ENCODE measurements at places on chromosomes 5 and 9. TPM values are rescaled to one million over a fixed set of nuclear protein-coding genes. Genes with fewer than 3 reads are reported as not detected.
A peak's percentile ranks its signal among the peaks of the same experiment; 100 is the strongest.

Gene KLF9
- polyA plus RNA-seq: 9.8 TPM

DNA sequence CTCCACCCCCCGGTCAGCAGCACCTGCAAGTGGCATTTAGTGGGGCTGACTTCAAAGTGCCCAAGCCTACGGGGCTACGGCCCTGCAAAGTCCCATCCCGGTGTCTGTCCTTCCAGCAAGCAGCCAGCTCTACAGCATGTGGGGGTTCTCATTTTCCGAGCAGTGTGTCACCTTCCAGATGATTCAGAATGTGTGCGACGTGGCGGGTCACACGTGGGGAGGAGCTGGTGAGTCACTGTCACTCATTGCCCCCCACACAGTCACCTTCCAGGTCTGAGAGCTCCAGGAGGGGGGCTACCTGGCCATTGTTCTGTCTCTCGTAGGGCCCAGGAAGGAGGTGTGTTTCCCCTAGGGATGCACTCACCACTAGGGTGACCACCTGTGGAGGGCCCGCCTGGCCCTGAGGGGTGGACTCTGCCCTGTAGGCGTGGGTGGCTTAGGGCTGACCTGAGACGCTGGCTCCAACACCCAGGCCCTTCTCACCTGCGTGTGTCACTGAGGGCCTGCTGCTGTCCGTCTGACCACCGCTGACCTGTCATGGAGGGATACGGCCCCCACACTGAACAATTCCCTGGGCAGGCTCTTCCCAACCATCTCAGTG, 70.2 kb downstream of the SEMA4D start:
- no peak for DNase-seq

DNA sequence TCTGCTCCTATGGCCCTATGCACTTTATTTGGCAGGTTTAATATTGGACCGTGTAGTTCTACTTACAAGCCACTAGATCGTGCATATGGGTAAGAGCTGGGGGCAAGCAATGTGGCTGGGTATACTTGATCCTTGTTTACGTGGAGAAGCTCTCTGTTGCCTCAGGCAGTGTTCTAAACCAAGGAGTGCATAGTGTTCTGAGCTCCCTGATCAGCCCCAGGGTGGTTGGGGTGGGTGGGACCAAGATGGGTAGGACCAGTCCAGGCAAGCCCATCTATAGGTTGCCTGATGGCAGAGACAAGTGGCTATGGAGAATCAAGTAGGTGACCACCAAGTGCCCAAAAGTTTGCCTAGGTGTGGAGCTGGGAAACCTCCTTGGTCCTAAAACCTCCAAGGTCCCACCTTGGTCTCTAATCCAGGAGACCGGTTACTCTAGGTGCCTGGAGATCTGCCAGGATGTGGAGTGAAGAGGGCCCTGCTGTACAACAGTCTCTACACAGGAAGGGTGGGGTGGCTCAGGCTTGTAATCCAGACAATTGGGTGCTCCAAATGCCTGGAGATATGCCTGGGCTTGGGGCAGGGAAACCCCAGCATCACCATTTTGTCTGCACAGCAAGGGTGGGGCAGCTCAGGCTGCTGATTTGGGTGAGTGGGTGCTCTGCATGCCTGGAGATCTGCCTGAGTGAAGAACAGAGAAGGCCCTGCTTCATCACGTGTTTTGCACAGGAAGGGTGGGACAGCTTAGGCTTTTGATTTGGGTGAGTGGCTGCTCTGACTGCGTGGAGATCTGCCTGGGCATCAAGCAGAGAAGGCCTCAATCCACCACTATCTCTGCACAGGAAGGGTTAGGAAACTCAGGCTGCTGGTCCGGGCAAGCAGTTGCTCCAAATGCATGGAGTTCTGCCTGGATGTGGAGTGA, 659.8 kb downstream of the TLE4 start:
- DNase-seq: no peak

GRCh38 chr5:177116631-177117373, 16.8 kb upstream of the NSD1 start:
- DNase-seq: peak; percentile 74

GRCh38 chr9:19104515-19105282, 2.0 kb upstream of the HAUS6 start:
- no peak for DNase-seq
